Fibroblast of lung (primary cell): ENCODE measurements at places on chromosomes 12 and 14. TPM values are rescaled to one million over a fixed set of nuclear protein-coding genes. Genes with fewer than 3 reads are reported as not detected.

NEDD8 gene
- total RNA-seq, result 140 and 145 TPM in 2 replicates

PZP gene
- total RNA-seq, result not detected in 2 replicates

DNM1L gene
- 51.4 and 59.6 TPM in 2 replicates for total RNA-seq

TMEM233 gene
- under 0.01 TPM in 2 replicates for total RNA-seq

ASCL1 gene
- total RNA-seq, result not detected in 2 replicates

SLC35E3 gene
- 3.6 and 4.1 TPM in 2 replicates for total RNA-seq

EXOC3L4 gene
- 0.26 and 0.50 TPM in 2 replicates for total RNA-seq

RERG gene
- total RNA-seq, result 0.26 and 0.33 TPM in 2 replicates

TAS2R46 gene
- total RNA-seq, result 1.5 and 2.0 TPM in 2 replicates

DNAH10 gene
- total RNA-seq, result 0.26 and 0.33 TPM in 2 replicates

SERPINA9 gene
- total RNA-seq, result not detected in 2 replicates

- DNase-seq, result peak; percentile 10
Observed at GRCh38 chr14:33938131-33938949, 12.5 kb downstream of the EGLN3 start.

DNA sequence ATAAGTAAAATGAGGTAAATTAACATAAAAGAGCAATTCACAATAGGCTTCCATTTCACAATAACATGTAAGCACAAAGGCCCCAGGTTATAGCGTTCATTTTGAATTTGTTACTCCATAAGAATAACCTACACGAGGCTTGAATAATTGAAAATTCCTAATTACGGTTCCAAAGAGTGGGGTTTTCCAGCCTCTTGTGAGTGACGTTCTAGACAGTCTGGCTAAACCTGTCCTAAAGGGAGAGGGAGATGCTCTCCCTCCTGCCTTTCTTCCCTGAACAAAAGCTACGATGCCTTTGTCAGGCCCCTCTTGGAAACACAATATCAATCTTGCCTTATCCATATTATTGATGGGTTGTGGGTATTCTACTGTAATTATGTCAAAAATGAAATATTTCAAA, 24.3 kb upstream of the VRK1 start:
- no peak for DNase-seq

- DNase-seq, result no peak
Observed at GRCh38 chr14:35352274-35353233, 52.0 kb downstream of the NFKBIA start.

GRCh38 chr12:32296567-32296966, 102.8 kb upstream of the FGD4 start:
- DNase-seq, result no peak

DNA sequence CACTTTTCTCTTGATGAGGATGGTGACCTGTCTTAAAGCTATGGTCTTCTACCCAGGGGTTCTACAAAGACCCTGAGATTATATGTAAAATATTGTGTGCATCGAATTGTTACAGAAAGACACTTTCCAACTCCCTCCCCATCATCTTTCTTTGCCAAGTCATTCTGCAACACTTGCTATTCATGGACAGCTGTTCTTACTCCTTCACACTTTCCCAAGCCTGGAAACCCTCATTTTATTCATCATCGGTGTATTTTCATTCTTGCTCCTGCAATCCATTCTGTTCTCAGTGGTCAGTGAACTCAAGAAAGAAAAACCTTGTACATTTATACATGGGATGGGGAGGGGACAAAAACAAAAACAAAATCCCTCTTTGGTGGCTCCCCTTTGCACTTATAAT, 90.5 kb upstream of the STXBP6 start:
- DNase-seq, result no peak

- DNase-seq, result no peak
Observed at GRCh38 chr12:100445081-100445481, 28.6 kb upstream of the NR1H4 start.

GRCh38 chr12:119748497-119748896, 80.6 kb downstream of the PRKAB1 start:
- no peak for DNase-seq

DNA sequence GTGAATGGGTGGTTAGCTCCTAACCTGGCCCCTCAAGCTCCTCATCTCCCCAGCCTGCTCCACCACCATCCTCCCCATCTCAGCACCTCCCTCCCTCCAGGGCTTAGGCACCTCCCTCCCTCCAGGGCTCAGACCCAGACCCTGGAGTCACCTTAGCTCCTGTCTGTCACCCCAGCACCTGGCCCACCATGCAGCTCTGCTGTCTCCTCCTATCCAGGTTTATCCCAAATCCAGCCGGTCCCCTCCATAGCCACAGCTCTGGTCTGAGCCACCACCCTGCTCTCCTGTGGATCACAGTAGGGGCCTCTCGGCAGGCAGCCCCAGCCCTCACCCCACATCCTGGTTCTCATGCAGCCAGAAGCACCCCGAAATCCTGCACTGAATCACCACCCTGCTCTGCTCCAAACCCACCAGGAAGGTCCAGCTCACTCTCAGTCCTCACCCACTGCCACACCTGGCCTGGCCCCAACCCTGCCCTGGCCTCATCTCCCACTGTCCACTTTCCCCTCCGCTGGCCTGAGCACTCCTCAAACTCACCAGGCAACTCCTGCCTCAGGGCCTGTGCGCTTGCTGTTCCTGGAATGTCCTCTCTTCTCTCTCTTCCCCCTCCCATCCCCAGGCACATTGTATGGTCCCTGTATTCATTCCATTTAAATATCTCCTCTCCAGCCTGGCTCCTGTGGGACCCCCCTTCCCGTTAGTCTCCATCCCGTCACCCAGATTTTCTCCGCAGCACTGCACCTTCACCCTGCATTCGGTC, 62.6 kb downstream of the DIO3 start:
- no peak for DNase-seq

GRCh38 chr12:39412210-39412609, 30.7 kb downstream of the KIF21A start:
- no peak for DNase-seq

DNA sequence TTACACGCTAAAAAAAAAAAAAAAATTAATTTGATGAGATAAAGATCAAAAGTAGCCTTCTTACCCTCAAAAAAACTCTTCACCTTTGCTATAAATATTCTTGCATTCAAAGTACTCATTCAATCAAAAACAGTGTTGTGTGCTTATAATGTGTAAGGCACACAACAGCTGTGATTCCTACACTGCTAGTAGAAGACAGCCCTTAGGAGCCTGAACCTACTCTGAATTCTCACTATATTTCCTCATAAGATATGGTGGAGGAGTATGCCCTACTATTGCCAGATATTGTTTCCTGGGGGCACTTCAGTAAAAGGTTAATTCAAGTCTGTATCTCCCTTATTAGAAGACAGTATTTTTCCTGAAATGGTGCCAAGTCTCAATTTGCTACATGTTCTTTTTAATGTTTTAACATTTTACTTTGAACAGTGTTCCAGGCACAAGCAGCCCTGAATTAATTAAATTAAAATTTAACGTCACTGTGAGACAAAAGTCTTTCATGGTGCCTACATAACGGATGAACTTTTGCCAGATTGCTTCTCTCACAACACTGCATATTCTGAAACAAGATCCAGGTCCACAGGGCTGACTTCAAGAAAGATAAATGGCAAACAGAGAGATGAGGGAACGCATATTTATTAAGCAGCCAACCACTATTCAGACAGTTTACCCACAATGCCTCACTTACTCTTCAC, 19.3 kb downstream of the PPP2R5E start:
- DNase-seq, result no peak

DNA sequence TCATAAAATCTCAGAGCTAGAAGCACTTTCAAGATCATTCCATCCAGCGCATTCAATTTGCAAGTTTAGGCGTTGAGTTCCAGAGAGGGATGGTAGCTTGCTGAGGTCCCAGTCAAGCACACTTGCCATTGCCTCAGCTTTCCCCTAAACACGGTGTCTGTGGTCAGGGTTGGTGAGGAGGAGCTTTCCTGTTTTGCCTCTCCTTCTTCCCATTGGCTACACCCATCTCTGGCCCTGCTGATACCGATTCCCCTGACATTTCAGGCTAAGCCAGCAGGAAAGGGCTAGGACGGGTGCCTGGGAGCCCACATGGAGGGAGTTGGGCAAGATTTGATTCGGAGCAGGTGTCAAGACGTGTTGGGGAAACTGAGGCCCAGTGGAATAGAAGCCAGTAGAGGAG, 9.1 kb downstream of the NFATC4 start:
- DNase-seq, result no peak

DNA sequence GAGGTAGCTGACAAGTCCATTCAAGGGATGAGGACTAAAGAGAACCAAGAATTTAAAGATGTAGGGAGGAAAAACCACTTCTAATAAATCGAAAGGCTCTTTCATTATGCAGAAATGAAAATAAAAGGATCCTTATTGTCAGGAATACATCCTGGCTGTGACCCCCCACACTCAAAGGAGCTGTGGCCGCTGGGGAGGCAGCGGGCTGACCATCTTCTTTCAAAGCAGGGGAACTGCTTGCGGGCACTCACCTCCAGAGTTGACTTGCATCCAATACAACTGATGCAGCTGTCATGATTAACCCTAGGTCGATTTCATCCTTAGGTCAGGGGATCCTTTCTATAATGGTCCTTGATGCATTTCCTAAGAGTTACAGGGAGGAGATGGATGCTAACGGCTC, 35.3 kb downstream of the TRAFD1 start:
- DNase-seq, result no peak

DNA sequence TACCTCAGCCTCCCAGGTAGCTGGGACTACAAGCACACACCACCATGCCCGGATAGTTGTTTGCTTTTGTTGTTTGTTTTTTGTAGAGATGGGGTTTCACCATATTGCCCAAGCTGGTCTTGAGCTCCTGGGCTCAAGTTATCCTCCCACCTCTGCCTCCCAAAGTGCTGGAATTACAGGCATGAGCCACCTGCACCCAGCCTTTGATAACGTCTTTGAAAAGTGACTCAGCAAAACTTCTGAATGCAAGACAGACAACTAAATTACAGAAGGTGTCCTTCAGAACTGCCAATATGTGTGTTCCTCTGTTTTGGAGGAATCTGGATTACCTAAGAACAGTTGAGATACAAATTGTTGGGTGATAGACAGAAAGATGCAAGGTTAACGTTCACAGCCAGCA, 99.8 kb downstream of the ESR2 start:
- no peak for DNase-seq

GRCh38 chr14:54275997-54276725, 120.6 kb upstream of the CDKN3 start:
- DNase-seq, result no peak

- no peak for DNase-seq
Observed at GRCh38 chr14:94952097-94952496, 182.2 kb upstream of the GSC start.

- no peak for DNase-seq
Observed at GRCh38 chr14:63671987-63672386, 30.3 kb upstream of the WDR89 start.
